Fibroblast of skin of abdomen (primary cell): ENCODE measurements at places on chromosomes 13 and 19.
A peak's percentile ranks its signal among the peaks of the same experiment; 100 is the strongest.

DNA sequence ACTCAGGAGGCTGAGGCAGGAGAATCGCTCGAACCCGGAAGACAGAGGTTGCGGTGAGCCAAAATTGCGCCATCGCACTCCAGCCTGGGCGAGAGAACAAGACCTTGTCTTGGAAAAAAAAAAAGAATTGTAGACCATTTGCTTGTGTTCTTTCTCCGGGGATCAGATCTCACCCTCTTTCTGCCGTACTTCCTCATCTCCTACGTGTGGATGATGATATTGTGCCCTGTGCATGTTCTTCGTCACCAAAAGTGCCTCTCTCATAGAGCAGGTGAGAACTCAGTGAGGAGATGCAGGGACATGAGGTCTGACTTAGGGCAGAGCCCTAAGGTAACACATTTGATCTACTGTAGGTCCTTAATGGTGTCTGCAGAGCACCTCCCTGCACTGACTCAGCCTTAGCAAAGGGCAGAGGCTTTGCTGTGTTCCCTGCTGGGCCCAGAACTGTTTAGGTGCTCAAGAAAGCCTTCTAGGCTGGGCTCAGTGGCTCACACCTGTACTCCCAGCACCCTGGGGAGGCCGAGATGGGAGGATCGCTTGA lies 1.3 kb downstream of the APOC2 start:
- DNase-seq, result no peak

DNA sequence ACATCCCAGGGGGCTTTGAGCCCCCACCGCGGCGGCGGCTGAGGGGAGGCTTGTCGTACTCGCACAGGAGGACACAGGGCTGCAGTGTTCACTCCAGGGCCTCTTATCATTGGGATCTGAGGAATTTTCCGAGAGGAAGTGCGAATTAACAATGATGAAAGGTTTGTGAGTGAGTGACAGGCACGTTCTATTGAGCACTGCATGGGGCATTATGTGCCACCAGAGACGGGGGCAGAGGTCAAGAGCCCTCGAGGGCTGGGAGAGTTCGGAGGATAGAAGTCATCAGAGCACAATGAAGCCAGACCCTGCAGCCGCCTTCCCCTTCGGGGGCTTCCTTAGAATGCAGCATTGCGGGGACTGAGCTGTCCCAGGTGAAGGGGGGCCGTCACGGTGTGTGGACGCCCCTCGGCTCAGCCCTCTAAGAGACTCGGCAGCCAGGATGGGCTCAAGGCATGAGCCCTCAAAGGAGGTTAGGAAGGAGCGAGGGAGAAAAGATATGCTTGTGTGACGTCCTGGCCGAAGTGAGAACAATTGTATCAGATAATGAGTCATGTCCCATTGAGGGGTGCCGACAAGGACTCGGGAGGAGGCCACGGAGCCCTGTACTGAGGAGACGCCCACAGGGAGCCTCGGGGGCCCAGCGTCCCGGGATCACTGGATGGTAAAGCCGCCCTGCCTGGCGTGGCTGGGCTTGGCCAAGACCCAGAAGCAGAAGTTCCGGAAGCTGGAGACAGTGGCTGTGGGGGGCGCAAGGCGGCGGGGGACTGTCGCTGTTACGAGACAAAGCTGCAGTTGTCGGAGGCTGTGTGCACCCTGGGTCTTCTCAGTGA lies 53.9 kb downstream of the MCF2L start:
- DNase-seq, result no peak

DNA sequence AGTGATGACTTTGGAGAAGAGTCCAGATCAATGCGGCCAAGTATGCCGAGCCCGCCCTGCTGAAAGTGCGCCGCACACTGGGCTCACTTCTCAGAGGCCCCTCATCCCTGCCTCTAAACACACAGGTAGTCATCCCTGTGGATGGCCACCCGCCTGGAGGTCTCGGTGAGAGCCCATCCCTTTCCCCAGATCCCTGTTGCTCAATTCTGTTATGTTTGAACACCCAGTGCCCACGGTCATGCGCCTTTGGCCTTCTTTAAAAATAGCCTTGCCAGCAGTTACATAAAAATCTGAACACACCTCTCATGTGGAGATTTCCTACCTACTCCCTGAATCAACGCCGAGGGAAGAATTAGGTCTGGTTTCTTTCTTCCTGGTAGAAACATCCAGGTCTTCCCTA lies 11.9 kb downstream of the ELAVL1 start:
- DNase-seq, result no peak

GRCh38 chr13:100648354-100648753 lies 26.2 kb downstream of the TMTC4 start:
- peak; percentile 32 for DNase-seq

DNA sequence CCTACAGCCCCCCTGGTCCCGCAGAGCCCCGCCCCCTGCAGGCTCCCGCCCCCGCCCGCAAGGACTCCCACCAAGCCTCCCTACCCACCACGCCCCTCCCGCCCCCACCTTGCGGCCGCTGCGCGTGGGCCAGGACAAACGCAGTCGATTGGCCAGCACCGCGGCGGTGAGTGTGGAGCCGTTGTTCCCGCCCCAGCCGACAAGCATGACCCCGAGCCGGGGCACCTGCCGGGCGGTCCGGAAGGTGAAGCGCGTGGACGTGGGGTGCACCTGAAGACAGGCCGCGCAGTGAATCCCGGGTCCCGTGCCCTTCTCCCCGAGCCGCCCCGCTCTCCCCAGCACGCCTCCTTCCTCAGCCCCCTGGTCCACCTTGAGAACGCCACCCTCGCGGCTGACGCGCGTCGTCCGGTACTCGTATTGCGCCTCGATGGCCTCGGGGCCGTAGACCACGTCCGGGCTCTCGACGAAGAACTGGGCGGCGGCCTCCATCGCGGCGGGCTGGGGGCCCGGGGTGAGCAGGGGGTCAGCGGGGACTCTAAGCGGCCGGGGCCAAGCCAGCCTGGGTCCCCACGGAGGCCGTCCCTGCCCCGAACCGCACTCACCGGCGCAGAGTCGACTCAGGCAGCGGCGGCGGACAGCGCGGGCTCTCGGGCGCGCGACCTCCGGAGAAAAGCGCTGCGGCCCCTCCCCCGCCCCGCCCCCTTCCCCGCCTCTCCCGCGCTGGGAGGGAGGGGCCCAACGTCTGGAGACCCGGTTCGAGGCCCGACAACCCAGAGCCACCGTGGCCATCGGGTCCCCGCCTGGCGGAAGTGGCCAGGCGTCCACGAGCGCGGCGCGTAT lies at the start of gene ISYNA1:
Gene ISYNA1 (minus strand): TSS at position 643 of the 840 bp plus-strand sequence. CDS start 154 bp downstream, at position 489.
- DNase-seq, result no peak

DNA sequence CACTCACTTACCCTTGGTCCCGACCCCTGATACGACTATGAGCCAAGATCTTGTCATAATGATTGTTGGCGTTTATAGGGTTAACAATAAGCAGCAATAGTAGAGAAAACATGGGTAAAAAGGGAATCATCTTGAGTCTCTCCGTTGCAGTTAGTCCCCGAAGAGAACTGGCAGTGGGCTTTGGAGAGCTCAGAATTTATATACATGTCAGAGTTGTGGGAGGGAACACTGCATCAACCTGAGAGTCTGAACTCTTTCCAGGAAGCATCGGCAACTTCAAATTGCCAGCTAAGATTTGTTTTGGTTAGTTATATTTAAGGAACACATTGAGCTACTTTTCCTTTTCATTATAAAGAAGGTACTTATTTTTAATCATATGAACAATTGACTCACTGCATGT lies at the start of gene POSTN:
Gene POSTN (minus strand): TSS at position 172 of the 400 bp plus-strand sequence. CDS start 42 bp downstream, at position 130.
- DNase-seq, result peak; percentile 72

GRCh38 chr13:30329009-30329585 lies 21.7 kb upstream of the KATNAL1 start:
- DNase-seq, result peak; percentile 37

GRCh38 chr13:43085545-43085944 lies 62.2 kb downstream of the DNAJC15 start:
- peak; percentile 49 for DNase-seq

DNA sequence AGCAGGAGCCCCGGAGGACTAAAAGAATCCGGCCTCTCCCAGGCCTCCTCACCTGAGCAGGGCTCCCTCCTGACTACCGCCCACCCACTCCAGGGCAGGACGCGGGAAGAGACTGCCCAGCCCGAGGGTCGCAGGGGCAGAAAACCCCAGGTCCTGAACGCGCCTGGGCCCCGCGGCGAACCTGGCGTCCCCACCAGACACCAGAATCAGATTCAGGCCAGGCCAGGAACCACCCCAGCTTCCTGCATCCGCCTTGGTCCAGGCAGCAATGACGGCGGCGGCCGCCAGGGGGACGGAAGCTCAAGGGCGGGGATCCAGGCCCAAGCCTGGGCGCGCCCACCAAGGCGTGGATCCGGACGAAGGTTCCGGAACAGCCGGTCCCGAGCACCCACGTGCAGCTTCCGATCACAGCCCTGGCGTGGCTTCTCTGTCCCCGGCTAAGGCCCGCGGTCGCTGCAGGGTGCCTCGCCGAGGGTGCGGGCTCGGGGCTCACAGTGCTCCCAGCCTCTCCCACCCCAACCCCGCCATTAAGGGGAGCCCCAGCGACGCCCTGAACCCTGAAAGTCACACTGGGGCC lies 3.6 kb downstream of the LGALS7 start:
- peak; percentile 65 for DNase-seq

- DNase-seq, result peak; percentile 33
Measured at GRCh38 chr13:71524613-71525304, 342.2 kb downstream of the DACH1 start.

DNA sequence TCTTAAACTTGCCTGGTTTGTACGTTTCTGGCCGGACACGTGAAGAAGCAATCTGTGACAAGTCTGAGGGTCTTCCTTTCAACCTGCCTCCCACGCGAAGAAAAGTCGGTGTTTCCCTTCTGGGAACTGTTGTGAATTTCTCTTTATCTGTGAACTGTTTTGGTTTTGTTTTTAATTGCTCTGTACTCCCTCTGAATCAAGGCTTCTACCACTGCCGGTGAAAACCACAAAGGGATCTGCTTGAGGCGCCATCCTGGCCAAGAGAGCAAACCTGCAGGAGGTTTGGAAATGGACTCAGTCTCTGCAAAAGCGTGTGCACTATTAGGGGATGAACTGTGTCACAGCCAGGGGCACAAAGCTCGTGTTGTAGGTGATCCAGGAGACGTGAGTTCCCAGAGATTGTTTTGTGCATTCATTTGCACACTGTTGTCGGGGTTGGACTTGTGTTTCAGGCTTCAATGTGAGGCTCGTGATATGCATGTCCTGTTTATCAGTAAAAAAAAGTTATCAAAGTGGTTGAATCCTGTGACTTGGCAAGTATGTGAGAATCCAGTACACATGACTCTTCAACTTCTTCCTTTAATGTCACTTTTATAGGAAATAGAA lies 9.7 kb downstream of the SIGLEC8 start:
- no peak for DNase-seq

DNA sequence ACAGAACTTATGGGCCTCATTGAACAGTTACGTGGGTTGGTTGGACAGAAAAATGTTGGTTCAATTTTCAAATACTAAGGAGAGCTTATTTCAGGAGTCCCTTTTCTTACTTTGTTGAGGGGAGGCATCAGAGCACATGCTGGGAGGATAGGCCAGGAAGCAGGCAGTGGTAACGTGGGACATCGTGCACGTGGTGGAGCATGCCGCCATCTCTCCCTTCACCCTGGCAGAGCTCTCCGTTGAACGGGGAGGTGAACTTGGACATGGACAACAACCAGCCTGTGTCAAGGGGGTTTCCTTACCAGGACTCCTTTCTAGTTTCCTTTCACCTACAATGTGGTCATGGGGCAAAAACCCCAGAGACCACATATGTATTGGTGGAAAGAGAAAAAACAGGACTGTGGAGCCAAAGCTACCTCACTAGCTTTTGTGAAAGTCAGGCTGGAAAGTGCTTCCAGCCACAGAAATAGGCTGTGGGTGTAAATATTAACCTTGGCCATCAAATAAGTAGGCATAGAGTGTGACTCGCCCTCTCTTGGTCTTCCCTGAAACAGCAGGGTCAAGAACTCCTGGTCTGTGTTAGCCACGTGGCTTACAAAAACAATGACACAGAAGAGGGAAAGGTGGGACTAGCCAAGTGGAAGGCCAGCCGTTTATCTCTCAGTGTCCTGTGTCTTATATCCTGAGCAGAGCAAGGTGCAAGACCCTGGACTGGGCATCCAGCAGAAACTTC lies 14.4 kb downstream of the MICOS13 start:
- no peak for DNase-seq

GRCh38 chr13:88592105-88592504 lies 920.9 kb downstream of the SLITRK5 start:
- no peak for DNase-seq

DNA sequence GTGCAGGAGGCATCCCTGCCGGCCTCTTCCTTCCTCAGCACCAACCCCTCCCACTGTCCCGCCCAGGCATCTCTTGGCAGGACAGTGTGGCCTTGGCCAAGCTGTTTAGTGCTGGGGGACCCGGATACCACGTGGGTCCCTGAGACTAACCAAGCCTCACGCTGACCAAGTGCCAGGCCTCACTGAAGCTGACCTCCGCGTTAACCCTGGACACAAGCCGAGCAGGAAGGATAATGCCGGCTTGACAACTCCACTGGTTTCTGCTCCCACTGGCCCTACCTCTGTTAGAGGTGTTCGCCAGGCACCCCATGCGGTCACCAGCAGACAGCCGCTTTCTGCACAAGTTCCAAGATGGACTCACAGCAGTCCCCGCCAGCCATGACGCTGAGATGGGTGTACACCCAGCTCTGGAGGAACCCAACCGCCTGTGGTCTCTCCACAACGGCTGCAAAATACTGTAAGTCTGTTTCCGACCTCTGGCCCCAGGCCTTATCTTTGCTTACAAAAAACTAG lies 12.4 kb downstream of the GRTP1 start:
- no peak for DNase-seq

DNA sequence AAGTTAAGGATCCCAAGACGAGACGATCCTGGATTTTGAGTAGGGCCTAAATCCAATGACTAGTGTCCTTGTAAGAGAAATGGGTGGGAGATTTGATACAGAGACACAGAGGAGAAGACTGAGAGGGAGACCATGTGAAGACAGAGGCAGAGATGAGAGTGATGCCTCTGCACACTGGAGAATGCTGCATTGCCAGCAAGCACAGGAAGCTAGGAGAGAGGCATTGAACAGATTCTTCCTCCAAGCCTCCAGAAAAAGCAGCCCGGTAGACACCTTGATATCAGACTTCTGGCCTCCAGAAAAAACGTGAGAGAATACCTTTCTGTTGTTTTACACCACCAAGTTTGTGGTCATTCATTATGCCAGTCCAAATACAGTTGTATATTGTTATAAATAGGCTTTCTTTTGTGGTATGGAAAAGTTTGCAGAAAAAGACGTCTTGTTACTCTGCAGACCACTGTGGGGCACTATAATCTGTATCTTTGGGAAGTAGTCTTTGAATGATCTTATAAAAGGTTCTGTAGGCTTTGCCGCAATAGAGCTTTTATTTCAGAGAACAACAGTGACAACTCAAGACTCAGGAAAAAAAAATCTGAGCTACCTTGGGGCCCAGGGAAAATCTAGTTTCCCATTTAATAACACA lies 17.9 kb upstream of the RFC3 start:
- peak; percentile 40 for DNase-seq

DNA sequence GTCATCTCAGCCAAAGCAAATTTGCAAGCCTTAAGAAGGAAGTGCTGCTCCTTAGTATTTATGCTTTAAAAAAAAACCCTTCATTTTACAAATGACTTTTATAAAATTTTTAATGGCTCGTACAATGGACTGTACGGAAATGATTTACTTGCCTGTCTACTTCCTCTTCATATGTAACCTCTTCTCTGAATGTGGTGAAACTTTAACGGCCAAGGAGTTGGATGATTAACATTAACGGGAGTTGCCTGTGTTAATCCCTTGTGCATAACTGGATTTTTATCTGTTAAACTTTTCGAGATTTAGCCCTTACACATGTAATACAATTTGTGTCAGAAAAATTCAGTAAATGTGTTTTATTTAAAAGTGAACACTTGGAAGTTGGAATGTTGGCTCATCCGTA lies 429.4 kb downstream of the TBC1D4 start:
- no peak for DNase-seq

GRCh38 chr13:73325723-73326558 lies 267.1 kb downstream of the KLF5 start:
- DNase-seq, result no peak

- DNase-seq, result no peak
Measured at GRCh38 chr13:55660851-55661250, 1479.9 kb upstream of the PRR20A start.
